Heart right ventricle (tissue), 16 donors: ENCODE measurements at places on chromosomes 16 and 17. TPM values are rescaled to one million over a fixed set of nuclear protein-coding genes. Genes with fewer than 3 reads are reported as not detected.
A peak's percentile ranks its signal among the peaks of the same experiment; 100 is the strongest.

ATP2A3 gene
- 10.2 TPM for total RNA-seq

INPP5K gene
- 38.0 TPM for total RNA-seq

LGALS9B gene
- not detected for total RNA-seq

QRICH2 gene
- total RNA-seq: 2.5 TPM

ZNF594 gene
- 6.8 TPM for total RNA-seq

UMOD gene
- total RNA-seq: not detected

SLC6A2 gene
- not detected for total RNA-seq

GPR179 gene
- 0.06 TPM for total RNA-seq

NPB gene
- 0.13 TPM for total RNA-seq

NOXO1 gene
- total RNA-seq: not detected

FBXO39 gene
- total RNA-seq: not detected

ARL5C gene
- not detected for total RNA-seq

TMED6 gene
- 0.32 TPM for total RNA-seq

AOC3 gene
- 17.2 TPM for total RNA-seq

TNFRSF13B gene
- not detected for total RNA-seq

CEP112 gene
- total RNA-seq: 14.6 TPM

MAPT gene
- total RNA-seq: 21.1 TPM

ZFP3 gene
- 9.7 TPM for total RNA-seq

SLC16A6 gene
- total RNA-seq: 0.59 TPM

DNA sequence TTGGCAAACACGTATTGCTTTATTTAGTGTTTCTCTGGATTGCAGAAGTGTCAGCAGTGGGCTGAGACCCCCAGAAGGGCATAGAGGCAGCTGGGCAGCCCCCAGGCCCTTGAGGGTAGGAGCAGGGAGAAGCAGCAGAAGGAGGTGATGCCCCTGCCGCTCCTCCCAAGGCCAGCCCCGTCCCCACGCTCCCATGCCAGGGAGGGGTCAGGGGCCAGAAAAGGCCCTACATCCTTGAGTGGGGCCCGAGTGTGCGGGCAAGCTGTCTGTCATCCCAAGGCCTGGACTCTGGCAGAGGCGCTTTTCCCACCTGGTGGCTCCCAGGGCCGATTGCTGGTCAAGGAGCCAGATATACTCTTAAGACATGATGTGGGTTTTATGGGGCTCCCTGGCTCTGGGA lies 8.2 kb upstream of the CRK start:
- DNase-seq: no peak

DNA sequence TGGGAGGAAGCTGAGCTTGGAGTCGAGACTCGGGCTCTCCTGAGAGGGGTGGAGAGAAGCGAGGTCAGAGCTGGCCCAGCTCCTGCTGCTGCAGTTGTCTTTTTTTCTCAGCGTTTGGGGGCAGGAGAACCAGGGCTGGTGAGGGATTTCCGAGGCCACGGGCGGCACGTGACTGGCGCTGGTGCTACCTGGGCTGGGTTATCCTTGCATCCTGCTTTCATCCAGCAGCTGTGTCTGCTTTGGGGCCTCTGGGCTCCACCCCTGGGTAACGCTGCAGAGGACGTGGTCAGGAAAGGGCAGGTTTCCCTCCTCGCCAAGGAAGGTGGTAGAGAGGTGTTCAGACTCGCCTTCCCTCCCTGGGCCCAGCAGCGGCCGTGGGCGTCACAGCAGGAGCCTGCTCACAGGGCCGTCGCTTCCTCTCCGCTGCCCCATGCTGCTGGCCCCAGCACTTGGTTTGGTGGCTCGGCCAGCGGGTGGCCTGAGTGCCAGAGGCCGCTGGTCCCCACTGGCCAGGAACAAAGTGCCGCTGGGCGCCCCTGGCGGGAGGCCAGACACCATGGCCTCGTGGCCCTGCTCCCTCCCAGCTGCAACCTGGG lies 22.5 kb downstream of the GSE1 start:
- DNase-seq: no peak

GRCh38 chr16:85124636-85125346 lies 12.5 kb upstream of the CIBAR2 start:
- DNase-seq: no peak

- no peak for DNase-seq
Measured at GRCh38 chr17:81324851-81325713, 30.0 kb upstream of the SLC38A10 start.

DNA sequence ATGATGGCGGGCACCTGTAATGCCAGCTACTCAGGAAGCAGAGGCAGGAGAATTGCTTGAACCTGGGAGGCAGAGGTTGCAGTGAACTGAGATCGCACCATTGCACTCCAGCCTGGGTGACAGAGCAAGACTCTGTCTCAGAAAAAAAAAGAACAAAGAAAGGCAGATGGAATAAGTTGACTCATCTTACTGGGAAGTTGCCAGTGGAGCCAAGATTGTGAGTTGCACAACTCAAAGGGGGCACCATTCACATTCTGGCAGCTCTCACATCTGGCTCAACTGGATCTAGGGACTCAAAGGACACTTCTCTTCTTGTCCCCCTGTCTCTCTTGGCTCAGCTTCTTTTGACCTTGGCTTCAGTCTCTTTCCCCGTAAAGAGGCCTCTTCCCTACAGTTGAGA lies 53.7 kb upstream of the ETV4 start:
- no peak for DNase-seq

DNA sequence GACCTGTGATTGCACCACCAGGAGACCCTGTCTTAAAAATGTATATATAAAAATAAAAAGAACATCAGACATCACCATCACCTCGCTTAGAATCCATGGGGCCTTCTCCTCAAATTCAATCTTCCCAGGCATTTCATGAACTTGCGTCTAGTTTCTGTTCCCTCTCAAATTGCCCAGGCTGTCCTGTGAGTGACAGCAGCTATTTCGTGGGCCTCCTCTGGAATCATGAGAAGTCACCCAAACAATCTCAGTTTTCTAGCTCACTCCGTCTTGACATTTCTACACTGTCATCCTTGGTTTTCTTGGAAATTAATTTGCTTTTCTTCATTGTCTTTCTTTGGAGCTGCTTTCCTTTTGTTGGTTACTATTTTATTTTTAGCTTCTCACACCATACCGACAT lies 7.3 kb downstream of the SLC52A1 start:
- DNase-seq: no peak

DNA sequence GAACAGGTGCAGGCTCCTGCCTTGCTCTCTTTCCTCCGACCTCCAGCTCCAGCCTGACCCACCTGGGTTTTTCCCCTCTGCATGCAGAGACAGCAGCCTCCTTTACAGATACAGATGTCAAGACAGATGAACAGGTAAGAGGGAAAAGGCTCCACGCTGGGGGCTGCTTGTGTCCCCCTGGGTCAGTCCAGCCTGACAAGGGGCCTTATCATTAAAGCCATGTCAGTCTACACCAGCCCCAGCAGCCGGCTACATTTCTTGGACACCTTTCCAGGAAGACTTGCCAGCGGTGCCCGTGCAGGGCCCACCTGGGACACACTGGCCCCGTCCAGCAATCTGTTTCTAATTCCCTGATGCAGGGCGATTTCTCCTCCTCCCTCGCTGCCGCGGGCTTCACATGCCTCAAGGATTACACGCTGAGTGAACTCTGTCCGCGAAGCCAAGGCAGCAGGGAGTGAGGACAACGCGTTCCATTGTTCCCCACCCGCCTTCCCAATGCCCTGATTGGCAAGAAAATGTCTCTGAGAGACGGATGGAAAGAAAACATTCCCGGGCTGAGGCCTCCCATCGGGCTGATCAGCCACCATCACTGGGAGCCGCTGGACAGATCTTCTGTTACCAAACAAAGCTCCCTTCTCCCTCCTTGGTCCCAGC lies 184.7 kb downstream of the C16orf95 start:
- DNase-seq: peak; percentile 25

DNA sequence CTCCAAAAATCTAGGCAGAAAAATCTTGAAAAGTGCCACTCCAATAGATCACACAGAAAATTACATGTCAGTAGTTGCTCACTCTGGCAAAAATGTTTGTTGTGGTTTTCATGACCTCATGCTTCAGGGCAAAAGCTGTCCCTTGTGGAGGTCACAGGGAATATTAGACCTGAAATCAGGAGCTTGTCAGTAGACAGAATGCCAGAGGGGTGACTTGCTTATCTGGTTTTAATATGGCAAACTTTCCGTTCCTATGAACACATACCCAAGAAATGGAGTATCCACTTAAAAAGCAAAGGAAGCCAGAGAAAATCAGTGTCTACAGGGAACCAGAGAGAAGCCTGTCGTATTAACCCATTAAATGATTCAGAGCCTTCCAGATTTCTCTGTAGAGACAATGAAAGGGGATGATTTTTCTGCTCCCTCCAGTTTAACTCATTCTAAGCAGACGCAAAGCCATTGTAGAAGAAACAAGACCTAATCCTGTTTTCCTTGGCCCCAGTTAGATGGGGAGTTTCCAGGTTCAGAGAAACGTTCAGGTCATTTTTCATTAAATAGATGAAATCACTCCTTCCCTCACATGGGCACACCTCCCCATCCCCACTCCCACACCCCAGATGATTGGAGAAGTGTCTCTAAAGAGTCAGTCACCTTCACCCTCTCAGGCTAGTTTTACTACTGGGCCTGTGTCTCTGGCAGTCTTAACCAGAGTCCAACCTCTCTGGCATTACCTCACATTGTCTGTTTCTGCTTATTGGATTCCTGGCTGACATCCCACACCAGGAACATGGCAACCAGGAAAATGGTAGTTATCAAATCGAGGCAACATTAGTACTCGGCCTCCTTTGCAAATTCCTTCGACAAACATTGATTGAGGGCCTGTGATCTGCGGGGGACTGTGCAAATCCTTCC lies 6.0 kb downstream of the SOX9 start:
- DNase-seq: peak; percentile 25

DNA sequence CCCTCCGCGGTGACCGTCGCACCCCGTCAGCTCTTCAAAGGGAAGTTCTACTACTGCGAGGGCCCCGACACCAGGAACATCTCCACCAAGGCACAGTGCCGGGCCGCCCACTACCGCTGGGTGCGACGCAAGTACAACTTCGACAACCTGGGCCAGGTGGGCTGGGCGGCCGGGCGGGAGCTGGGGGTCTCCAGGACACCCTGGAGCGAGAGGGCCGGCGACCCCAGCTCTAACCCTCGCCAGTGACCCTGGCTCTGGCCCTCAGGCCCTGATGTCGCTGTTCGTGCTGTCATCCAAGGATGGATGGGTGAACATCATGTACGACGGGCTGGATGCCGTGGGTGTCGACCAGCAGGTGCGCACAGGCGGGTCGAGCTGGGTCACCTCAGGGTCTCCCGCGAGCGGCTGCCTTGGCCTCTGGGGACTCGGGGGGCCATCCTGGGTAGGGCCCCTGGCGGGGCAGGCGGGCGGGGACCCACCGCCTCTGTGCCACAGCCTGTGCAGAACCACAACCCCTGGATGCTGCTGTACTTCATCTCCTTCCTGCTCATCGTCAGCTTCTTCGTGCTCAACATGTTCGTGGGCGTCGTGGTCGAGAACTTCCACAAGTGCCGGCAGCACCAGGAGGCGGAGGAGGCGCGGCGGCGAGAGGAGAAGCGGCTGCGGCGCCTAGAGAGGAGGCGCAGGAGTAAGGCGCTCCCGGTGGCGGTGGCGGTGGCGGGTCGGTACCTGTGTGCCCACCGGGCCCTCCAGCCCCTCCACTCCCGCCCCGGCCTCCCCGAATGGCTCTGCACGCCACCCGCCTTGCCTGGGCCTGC lies 13.4 kb downstream of the TPSG1 start:
- DNase-seq: no peak

- DNase-seq: no peak
Measured at GRCh38 chr16:4077174-4077649, 39.0 kb downstream of the ADCY9 start.

DNA sequence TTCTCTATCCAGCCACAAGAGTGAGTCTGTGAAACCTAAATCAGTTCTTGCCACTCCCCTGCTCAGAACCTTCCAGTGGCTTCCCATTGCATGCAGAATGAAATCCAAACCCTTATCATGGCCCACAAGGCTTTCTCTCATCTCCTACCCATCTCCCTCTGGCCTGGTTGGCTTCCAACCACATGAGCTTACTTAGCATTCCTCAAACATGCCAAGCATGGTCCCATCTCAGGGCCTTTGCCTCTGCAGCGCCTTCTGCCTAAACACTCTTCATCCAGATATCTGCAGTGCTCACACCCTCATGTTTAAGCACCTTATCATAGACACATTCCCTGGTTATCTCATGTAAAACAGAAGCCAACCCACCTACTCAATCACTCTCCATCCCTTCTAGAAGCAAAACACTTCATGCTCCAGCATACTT lies 15.5 kb downstream of the TK2 start:
- no peak for DNase-seq

GRCh38 chr16:86823888-86824671 lies 245.7 kb downstream of the FOXL1 start:
- no peak for DNase-seq

- DNase-seq: no peak
Measured at GRCh38 chr17:17235212-17236174, 1.5 kb downstream of the FLCN start.

DNA sequence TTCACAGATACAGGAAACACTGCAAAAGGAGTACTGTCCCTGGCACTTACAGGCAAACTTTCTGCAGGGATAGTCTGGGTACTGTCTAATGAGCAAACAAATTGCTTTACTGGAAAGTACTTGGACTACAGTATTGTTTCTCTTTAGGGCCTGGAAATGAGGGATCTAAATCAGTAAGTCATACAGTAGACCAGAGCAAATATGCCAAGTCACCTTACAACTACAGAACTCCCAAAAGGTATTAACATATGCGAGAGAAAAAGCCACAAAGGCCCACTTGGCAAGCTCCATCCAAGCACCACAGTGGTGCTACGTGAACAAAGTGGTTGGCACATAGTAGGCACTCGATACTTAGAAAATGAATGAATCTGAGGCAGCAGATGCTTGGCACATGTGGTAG lies 87.8 kb downstream of the ZZEF1 start:
- no peak for DNase-seq

- peak; percentile 73 for DNase-seq
Measured at GRCh38 chr16:67245674-67246080, 1.6 kb downstream of the FHOD1 start.

- peak; percentile 47 for DNase-seq
Measured at GRCh38 chr16:31487720-31488467, 5.0 kb downstream of the SLC5A2 start.

GRCh38 chr16:88007321-88007731 lies 56.1 kb downstream of the BANP start:
- DNase-seq: no peak

DNA sequence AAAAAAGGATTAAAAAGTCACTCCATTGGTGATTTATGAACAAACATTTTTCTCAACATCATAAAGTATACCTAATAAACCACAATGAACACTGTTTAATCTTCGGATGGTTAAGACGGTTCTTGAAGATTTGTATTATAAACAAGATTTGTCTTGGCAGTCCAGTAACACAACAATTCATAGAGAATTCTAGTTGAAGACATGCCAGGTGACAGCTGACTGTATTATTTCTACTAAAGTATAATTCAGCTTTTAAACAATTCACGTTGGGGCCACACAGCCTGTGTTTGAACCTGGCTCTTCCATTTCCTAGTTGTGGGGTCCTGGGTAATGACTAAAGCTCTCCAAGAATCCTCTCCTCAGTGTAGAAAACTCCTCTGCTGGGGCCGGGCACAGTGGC lies 22.0 kb downstream of the STX8 start:
- no peak for DNase-seq

GRCh38 chr17:9828296-9829295 lies 2.9 kb downstream of the GLP2R start:
- DNase-seq: no peak

GRCh38 chr17:21452377-21453143 lies 76.4 kb downstream of the KCNJ12 start:
- DNase-seq: peak; percentile 50

GRCh38 chr17:77366206-77366557 lies 225.4 kb downstream of the SEC14L1 start:
- DNase-seq: no peak

GRCh38 chr16:83630979-83631378 lies 176.8 kb upstream of the HSBP1 start:
- DNase-seq: no peak

- DNase-seq: no peak
Measured at GRCh38 chr16:86065711-86066110, 166.7 kb downstream of the IRF8 start.
